Spleen (tissue), 13 donors: ENCODE measurements at places on chromosomes 5 and 9.
A peak's percentile ranks its signal among the peaks of the same experiment; 100 is the strongest.

- peak overlapping the region; percentile 84 for H3K27ac ChIP-seq
- H3K27me3 ChIP-seq = no peaks in the 10 kb centered on the region
- DNase-seq = no peak
- peaks cover 42% of the 10 kb centered on the region for H3K4me1 ChIP-seq
- H3K4me3 ChIP-seq = no peak overlapping the region
These were observed 11.9 kb downstream of the TRIO start for GRCh38 chr5:14155075-14155474.

GRCh38 chr5:154385236-154385512 is 60.6 kb upstream of the SAP30L start:
- no peak overlapping the region for H3K4me3 ChIP-seq
- peak overlapping the region; percentile 90 for H3K27ac ChIP-seq
- H3K36me3 ChIP-seq = peaks cover 6% of the 10 kb centered on the region
- peaks cover 16% of the 10 kb centered on the region for H3K4me1 ChIP-seq

- H3K27ac ChIP-seq = no peak overlapping the region
- no peaks in the 10 kb centered on the region for H3K4me1 ChIP-seq
- no peak overlapping the region for H3K4me3 ChIP-seq
- H3K36me3 ChIP-seq = no peaks in the 10 kb centered on the region
These were observed 6.7 kb upstream of the CDH6 start for GRCh38 chr5:31186672-31187267.

- no peaks in the 10 kb centered on the region for H3K36me3 ChIP-seq
- no peak overlapping the region for H3K4me3 ChIP-seq
- no peak for DNase-seq
- H3K4me1 ChIP-seq = peaks cover 8% of the 10 kb centered on the region
- no peaks in the 10 kb centered on the region for H3K27me3 ChIP-seq
- H3K27ac ChIP-seq = no peak overlapping the region
These were observed 11.9 kb downstream of the DAB2 start for GRCh38 chr5:39412721-39413394.

- peak overlapping the region; percentile 50 for H3K27ac ChIP-seq
- no peaks in the 10 kb centered on the region for H3K36me3 ChIP-seq
- no peaks in the 10 kb centered on the region for H3K4me1 ChIP-seq
- no peak overlapping the region for H3K4me3 ChIP-seq
These were observed 107.2 kb downstream of the PDE4D start for GRCh38 chr5:59786334-59786805.

DNA sequence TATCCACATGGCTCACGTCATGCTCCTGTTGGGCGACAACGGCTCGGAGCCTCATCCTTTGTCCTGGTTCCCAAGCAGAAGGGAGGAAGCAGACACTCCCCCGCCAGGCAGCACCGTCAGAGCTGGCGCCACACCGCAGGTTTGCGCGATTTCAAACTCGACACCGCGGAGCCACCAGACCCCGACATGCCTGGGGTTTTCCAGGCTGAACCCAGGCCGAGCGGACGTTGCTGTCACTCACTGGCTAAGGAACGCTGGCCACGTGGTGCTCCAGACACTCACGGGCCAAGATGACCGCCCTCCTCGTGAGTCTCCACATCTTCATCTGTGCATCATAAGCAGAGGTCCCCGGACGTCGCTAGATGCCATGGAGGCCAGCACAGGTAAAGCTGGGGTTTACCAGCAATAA is 9.0 kb downstream of the TERT start:
- DNase-seq = peak; percentile 56
- H3K36me3 ChIP-seq = no peaks in the 10 kb centered on the region
- no peak overlapping the region for H3K4me3 ChIP-seq

- H3K4me3 ChIP-seq = no peak overlapping the region
- no peaks in the 10 kb centered on the region for H3K4me1 ChIP-seq
- H3K36me3 ChIP-seq = no peaks in the 10 kb centered on the region
- H3K27me3 ChIP-seq = no peaks in the 10 kb centered on the region
- no peak for DNase-seq
- H3K27ac ChIP-seq = no peak overlapping the region
These were observed 35.2 kb upstream of the SPATA31C2 start for GRCh38 chr9:88173378-88173999.

DNA sequence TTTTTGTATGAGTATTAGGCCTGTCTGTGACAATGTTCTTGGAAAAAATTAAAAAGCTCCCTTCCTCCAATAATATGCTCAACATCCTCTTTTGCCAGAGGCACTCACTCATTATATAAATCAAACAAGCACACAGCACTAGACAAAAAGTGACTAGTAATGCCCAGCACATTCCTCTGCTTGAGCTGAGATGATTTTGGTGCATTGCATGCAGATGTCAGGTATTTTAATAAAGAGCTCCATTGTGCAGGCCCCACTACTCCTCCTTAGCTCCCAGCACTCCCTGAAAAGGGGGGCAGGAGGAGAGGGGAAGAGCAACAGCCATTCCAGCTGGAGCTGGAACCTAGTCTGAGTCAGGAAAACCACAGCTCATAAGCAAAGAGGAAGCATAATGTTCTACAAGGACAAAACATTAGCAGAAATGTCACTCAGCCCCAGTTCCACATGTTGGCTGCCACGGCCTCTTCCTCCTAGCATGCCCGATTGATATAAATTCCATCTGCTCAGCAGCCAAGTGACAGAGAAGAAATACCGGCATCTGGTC is 348.5 kb downstream of the BNC2 start:
- no peak overlapping the region for H3K4me3 ChIP-seq
- DNase-seq = no peak
- H3K4me1 ChIP-seq = peaks cover 11% of the 10 kb centered on the region
- no peaks in the 10 kb centered on the region for H3K36me3 ChIP-seq
- H3K27me3 ChIP-seq = no peaks in the 10 kb centered on the region

GRCh38 chr5:168979135-168979534 is 321.8 kb downstream of the SLIT3 start:
- no peak for DNase-seq
- no peak overlapping the region for H3K27ac ChIP-seq
- H3K36me3 ChIP-seq = no peaks in the 10 kb centered on the region
- no peak overlapping the region for H3K4me3 ChIP-seq
- H3K4me1 ChIP-seq = no peaks in the 10 kb centered on the region
- no peaks in the 10 kb centered on the region for H3K27me3 ChIP-seq

DNA sequence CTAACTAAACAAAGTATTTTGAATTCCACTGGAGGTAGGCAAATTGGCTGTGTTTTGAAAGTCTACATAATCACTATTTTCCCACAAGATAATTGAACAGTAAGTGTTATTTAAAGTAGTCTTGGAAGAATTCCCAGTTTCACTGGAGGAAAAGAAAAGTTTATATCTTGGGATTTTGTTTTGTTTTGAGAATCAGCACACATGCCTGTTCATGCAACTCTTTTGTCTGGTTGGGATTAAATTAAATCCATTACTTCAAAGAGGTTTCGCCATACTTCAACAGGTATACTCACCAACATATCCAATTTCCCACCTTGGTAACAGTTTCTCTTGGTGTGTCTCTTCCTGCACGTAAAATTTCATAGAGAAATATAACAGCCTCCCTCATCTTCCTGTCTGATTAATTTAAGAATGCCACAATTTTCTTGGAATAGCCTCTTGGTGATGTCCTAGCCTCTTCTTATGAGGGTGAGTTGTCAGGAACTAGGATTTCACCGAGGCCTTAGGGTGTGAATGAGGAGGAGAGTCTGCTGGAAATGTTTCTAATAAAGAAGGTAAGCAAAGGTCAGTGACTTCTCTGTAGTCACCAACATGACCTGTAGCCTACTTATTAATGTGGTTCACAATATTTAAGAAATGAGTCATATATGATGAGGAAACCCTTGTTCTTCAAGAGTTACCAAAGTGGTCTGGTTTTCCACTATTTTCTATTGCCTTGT is 48.1 kb downstream of the ITGA2 start:
- H3K4me3 ChIP-seq = no peak overlapping the region
- no peaks in the 10 kb centered on the region for H3K27me3 ChIP-seq
- H3K36me3 ChIP-seq = no peaks in the 10 kb centered on the region
- H3K4me1 ChIP-seq = no peaks in the 10 kb centered on the region
- no peak for DNase-seq

- no peaks in the 10 kb centered on the region for H3K36me3 ChIP-seq
- H3K4me3 ChIP-seq = no peak overlapping the region
- no peaks in the 10 kb centered on the region for H3K27me3 ChIP-seq
- no peak overlapping the region for H3K27ac ChIP-seq
- peaks cover 5% of the 10 kb centered on the region for H3K4me1 ChIP-seq
These were observed 31.0 kb upstream of the HMCN2 start for GRCh38 chr9:130234340-130235260.

DNA sequence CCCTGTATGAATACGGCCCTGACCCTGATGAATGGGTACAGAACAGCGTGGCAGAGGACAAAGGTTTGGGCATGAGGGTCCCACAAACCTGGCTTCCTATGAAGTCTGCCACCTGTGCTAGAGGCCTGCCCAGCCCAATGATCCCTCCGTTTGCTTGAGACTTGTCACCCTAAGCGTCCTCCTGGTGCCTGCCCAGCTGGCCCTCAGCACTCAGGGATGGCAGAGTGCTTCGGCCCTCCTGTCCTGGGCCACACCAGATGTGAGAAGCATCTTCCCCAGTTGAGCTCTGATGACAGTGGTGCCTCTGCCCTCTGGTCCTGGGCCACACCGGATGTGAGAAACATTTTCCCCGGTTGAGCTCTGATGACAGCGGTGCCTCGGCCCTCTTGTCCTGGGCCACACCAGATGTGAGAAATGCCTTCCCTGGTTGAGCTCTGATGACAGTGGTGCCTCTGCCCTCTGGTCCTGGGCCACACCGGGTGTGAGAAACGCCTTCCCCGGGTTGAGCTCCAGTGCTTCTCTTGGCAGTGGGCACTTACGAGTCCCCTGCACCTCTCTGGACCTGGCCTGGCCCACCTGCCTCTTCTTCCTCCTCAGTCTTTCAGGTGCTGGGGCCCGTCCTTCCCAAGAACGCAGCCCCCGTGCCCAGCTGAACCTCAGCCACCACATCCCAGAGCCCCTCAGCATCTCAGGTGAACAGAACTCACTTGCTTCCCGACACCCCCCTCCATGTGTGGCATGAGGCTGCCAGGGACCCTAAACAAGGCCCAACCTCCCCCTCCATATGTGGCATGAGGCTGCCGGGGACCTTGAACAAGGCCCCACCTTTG is 253.1 kb upstream of the IRX1 start:
- peak; percentile 69 for DNase-seq
- no peaks in the 10 kb centered on the region for H3K27me3 ChIP-seq
- no peak overlapping the region for H3K4me3 ChIP-seq
- H3K27ac ChIP-seq = no peak overlapping the region
- H3K4me1 ChIP-seq = no peaks in the 10 kb centered on the region

GRCh38 chr9:32069969-32070368 is 314.5 kb upstream of the ACO1 start:
- no peak overlapping the region for H3K27ac ChIP-seq
- H3K4me3 ChIP-seq = no peak overlapping the region
- H3K27me3 ChIP-seq = no peaks in the 10 kb centered on the region
- no peaks in the 10 kb centered on the region for H3K36me3 ChIP-seq
- DNase-seq = no peak

GRCh38 chr5:43804041-43804440 is 201.1 kb downstream of the NNT start:
- H3K27me3 ChIP-seq = no peaks in the 10 kb centered on the region
- H3K4me3 ChIP-seq = no peak overlapping the region
- H3K4me1 ChIP-seq = no peaks in the 10 kb centered on the region
- DNase-seq = no peak
- no peak overlapping the region for H3K27ac ChIP-seq

GRCh38 chr9:79263628-79264027 is 308.1 kb upstream of the TLE4 start:
- no peaks in the 10 kb centered on the region for H3K4me1 ChIP-seq
- H3K36me3 ChIP-seq = no peaks in the 10 kb centered on the region
- H3K27me3 ChIP-seq = no peaks in the 10 kb centered on the region
- no peak overlapping the region for H3K27ac ChIP-seq

DNA sequence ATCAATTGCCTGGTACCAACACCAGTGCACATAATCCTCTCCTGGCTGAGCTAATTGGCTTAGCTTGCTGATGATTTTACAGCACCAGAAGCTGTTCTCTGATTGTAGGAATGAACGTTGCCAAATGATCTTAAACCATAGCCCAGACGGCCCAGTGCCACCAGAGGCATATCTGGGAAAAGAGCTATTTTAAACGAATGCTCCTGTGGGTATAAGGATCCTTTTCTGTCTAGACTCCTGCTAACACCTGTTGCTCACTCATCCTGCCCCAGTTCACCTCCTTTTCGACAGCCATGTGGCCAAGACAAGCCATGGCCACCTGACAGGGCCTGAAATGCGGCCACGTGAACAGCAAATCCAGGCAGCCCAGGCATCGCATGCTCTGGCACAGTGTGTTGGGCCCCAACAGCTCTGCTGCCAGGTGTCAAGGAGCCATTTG is 289.9 kb upstream of the SLC30A5 start:
- H3K4me3 ChIP-seq = no peak overlapping the region
- no peaks in the 10 kb centered on the region for H3K4me1 ChIP-seq
- H3K27me3 ChIP-seq = no peaks in the 10 kb centered on the region
- no peak for DNase-seq
- no peaks in the 10 kb centered on the region for H3K36me3 ChIP-seq

GRCh38 chr5:132485641-132486317 is 4.8 kb downstream of the IRF1 start:
- DNase-seq = peak; percentile 80
- H3K4me3 ChIP-seq = peak overlapping the region; percentile 92
- no peaks in the 10 kb centered on the region for H3K27me3 ChIP-seq

DNA sequence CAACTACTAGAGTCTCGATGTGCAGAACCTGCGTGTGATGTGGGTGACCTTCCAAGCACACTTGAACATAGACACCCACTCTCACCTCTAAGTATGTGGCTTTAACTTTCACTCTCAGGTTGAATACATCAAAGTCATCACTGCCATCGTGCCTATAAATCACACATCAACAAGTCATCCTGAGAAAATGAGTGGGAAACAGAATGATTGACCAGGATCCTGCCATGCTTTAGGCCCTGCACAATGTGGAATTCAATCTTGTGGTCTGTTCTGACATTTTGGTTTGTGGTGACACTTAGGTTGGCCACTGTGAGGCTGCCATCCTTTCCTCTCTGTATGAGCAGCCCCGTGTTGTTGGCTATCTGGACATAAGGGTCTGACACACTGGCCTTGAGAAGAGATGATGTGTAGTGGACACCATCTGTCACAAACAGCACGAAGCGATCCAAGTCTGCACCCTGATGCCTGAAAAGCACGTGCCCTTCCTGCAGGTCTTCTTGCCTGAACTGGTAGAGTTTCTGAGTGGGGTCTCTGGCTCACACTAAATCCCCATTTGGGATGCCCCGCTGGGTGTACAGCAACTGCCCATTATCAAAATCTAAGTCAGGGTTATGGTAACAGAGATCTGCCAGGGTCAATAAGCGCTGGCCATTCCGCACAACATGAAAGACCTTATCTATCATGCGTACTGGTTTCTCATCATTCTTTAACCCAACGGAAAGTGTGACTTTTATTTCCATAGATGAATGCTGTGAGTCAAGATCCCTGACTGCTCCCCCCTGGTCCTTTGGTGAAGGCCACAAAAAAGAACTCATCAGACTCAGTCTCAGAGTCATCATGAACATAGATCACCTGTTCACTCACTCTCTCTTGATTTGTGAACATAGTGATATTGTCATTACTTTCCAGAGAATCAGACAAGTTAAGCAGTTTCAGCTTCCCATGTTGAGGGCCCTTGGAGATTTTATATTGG is 116.6 kb downstream of the ESM1 start:
- no peak for DNase-seq
- no peaks in the 10 kb centered on the region for H3K36me3 ChIP-seq
- H3K4me1 ChIP-seq = peaks cover 4% of the 10 kb centered on the region
- no peaks in the 10 kb centered on the region for H3K27me3 ChIP-seq
- no peak overlapping the region for H3K4me3 ChIP-seq
- H3K27ac ChIP-seq = no peak overlapping the region

GRCh38 chr5:137845472-137845871 is 22.2 kb upstream of the MYOT start:
- no peaks in the 10 kb centered on the region for H3K36me3 ChIP-seq
- H3K27me3 ChIP-seq = no peaks in the 10 kb centered on the region
- no peak for DNase-seq
- no peak overlapping the region for H3K4me3 ChIP-seq
